ENCODE measurements at places on chromosomes 5 and 9. TPM values are rescaled to one million over a fixed set of nuclear protein-coding genes. Genes with fewer than 3 reads are reported as not detected.

- H3K4me1 ChIP-seq: no peaks in the 10 kb centered on the region
- no peak overlapping the region for H3K4me3 ChIP-seq
- no peaks in the 10 kb centered on the region for H3K27me3 ChIP-seq
- no peak for DNase-seq
These were observed 8.8 kb upstream of the TBC1D9B start for GRCh38 chr5:179916523-179916922.

- peak overlapping the region; percentile 18 for H3K27ac ChIP-seq
- DNase-seq: no peak
- H3K4me1 ChIP-seq: no peaks in the 10 kb centered on the region
These were observed 94.1 kb downstream of the SUSD1 start for GRCh38 chr9:112080831-112081542.

Gene SLC28A3
- 0.33 TPM for total RNA-seq

Gene BAAT
- not detected for total RNA-seq

Gene TICAM2
- total RNA-seq: 1.1 TPM

Gene HSPB3
- total RNA-seq: 338 TPM

Gene BTNL8
- 0.59 TPM for total RNA-seq

Gene TLE1
- 42.8 TPM for total RNA-seq

DNA sequence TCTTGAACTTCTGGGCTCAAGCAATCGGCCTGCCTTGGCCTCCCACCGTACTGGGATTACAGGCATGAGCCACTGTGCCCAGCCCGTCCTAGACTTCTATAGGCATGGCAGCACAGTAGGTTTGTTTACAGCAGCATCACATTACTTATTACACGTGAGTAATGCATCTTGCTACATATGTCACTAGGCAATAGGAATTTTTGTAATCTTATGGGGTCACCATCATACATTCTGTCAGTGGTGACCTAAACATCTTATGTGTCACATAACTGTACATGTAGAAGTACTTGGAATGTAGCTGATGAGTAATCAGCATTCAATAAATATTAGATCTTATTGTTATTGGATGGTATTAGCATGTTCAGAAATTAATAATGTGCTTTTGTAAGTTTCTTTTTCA, 22.9 kb upstream of the ABCA1 start:
- no peaks in the 10 kb centered on the region for H3K36me3 ChIP-seq
- no peaks in the 10 kb centered on the region for H3K4me1 ChIP-seq
- DNase-seq: no peak

Gene C9
- not detected for total RNA-seq

DNA sequence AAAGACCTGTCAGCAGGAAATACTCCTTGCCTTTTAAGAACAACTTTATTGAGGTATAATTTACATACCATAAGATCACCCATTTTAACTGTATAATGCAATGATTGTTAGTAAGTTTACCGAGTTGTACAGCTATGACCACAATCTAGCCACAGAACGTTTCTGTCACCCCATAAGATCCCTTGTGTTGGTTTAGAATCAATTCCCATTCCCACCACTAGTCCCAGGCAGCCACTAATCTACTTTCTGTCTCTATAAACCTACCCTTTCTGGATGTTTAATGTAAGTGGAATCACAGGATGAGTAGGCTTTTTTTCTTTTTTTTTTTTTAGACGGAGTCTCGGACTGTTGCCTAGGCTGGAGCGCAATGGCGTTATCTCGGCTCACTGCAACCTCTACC, 4.4 kb downstream of the GPR107 start:
- H3K27ac ChIP-seq: no peak overlapping the region
- no peak overlapping the region for H3K4me3 ChIP-seq
- no peaks in the 10 kb centered on the region for H3K27me3 ChIP-seq

Gene SLC34A3
- not detected for total RNA-seq

DNA sequence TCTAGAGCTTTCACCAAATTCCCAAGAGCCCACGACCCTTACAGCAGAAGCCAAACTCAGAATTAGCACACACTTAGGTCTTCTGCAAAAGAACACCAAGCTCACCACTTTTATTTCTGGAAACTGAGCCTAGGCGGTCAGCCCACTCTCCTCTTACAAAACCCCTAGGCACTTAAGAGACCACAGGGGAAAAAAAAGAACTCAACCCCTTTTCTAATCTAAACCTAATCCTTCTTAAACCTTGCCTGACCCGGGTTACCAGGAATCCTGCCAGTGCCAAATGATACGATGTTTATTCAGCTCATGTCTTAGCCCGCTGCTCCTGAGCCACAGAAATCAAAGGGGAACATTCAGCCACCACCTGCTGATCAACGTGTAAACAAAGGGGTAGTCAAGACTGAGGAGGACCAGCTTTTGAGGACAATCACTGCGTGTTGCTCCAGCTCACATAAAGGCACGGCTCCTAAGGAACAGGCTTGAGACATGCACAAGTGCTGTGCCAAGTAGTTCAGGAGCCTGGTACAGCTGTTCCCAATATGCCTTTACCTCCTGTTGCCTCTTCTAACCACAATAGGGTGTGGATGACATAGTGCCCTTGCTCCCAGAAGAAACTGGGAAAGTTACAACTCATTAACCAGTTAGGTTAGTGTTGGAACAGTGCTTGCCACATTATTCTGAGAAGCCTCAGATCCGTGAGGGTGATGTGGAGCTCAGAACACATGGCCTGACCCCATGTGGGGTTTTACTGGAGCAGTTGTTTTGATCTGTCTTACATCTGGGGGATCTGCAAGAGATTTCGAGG, 49.3 kb downstream of the ZFAND5 start:
- no peak overlapping the region for H3K4me3 ChIP-seq
- peak overlapping the region; percentile 44 for H3K27ac ChIP-seq
- no peaks in the 10 kb centered on the region for H3K4me1 ChIP-seq

Gene CDKN2A
- 1.3 TPM for total RNA-seq

GRCh38 chr5:112419986-112420864, 1.1 kb upstream of the EPB41L4A start:
- H3K27me3 ChIP-seq: no peaks in the 10 kb centered on the region
- H3K36me3 ChIP-seq: no peaks in the 10 kb centered on the region
- peaks cover 13% of the 10 kb centered on the region for H3K4me1 ChIP-seq
- H3K27ac ChIP-seq: peak overlapping the region; percentile 91
- H3K4me3 ChIP-seq: peak overlapping the region; percentile 84

DNA sequence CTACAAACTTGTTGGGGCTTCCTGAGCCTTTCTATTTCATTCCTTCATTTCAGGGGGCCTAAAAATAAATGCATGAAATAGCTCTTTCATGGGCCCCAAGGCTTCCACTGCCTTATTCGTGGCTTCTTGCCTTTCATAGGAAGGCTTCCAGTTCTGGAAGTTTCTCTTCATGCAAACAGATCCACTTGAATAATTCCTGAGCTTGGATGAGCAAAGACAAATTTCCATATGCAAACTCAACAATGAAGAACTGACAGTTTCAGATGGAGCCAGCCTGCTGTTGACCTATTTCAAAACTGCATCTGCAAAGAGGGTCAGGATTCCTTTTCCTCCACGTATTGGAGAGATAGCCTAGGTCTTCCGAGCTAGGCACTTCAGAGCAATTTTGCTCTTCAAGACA, 142.1 kb downstream of the MLLT3 start:
- no peak for DNase-seq
- H3K4me1 ChIP-seq: no peaks in the 10 kb centered on the region
- H3K27ac ChIP-seq: no peak overlapping the region
- no peaks in the 10 kb centered on the region for H3K27me3 ChIP-seq

GRCh38 chr5:137398154-137398553, 101.0 kb downstream of the SPOCK1 start:
- no peaks in the 10 kb centered on the region for H3K36me3 ChIP-seq
- H3K27me3 ChIP-seq: no peaks in the 10 kb centered on the region

Gene PCDHB9
- 2.5 TPM for total RNA-seq

- no peak for DNase-seq
- H3K27me3 ChIP-seq: no peaks in the 10 kb centered on the region
- no peak overlapping the region for H3K4me3 ChIP-seq
These were observed 24.2 kb downstream of the TNIP1 start for GRCh38 chr5:151056379-151057325.

DNA sequence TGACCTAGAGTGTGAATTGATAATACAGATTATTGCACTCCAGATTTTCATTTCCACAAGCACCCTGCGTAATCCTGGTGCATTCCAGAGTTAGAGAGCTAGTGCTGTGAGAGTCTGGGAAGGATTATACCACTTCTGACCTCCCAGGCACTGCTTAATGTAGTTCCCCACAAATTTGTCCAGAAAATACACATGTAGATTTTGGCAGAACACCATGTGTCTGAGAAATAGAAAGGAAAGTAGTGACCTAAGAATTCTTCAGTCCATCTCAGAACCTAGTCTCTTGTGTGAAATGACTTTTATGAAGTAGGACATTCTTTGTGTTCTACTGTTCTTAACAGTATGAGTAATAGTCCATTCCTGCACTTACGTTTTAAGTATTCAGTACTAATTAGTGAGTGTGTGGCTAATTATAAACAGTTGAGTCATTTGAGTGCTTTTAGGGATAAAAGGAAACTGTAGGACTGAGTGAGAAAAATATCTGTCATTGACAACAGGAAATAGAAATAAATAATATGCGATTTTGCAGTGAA, 27.8 kb upstream of the PTPDC1 start:
- no peak overlapping the region for H3K4me3 ChIP-seq
- H3K27me3 ChIP-seq: no peaks in the 10 kb centered on the region
- DNase-seq: no peak
- no peak overlapping the region for H3K27ac ChIP-seq
- no peaks in the 10 kb centered on the region for H3K36me3 ChIP-seq
- H3K4me1 ChIP-seq: no peaks in the 10 kb centered on the region

Gene RCL1
- 8.6 TPM for total RNA-seq

- DNase-seq: no peak
- no peaks in the 10 kb centered on the region for H3K36me3 ChIP-seq
- H3K27me3 ChIP-seq: no peaks in the 10 kb centered on the region
These were observed 9.7 kb upstream of the RIOK2 start for GRCh38 chr5:97192580-97193354.

DNA sequence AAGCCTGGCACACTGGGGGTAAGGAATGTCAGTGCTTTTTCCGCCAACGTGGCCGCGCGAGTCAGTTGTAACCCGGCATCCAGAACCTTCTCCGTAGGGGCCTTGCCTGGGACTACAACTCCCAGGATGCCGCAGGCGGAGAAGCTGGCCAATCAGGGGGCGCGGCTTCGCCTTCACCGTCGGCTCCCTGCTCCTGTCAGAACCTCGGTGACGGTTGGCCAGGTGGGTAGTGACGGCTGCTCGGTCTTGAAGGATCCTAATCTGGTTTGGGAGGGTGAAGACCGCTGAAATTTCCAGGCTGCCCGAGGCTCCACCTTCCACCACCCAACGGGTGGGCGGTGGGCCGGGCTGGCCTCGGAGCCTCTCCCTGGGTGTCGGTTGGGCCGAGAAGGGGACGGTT, at the start of gene C5orf58:
C5orf58 (plus strand) TSS at position 200 of the 400 bp plus-strand sequence. CDS start 1,992 bp downstream, outside the sequence.
- H3K36me3 ChIP-seq: no peaks in the 10 kb centered on the region
- no peaks in the 10 kb centered on the region for H3K27me3 ChIP-seq
- no peak within 1 kb of the TSS for H3K27ac ChIP-seq
- H3K4me3 ChIP-seq: no peak within 1 kb of the TSS

- DNase-seq: no peak
- no peaks in the 10 kb centered on the region for H3K27me3 ChIP-seq
- H3K4me1 ChIP-seq: peaks cover 10% of the 10 kb centered on the region
- no peaks in the 10 kb centered on the region for H3K36me3 ChIP-seq
These were observed 7.5 kb upstream of the RAPGEF1 start for GRCh38 chr9:131747352-131747751.

DNA sequence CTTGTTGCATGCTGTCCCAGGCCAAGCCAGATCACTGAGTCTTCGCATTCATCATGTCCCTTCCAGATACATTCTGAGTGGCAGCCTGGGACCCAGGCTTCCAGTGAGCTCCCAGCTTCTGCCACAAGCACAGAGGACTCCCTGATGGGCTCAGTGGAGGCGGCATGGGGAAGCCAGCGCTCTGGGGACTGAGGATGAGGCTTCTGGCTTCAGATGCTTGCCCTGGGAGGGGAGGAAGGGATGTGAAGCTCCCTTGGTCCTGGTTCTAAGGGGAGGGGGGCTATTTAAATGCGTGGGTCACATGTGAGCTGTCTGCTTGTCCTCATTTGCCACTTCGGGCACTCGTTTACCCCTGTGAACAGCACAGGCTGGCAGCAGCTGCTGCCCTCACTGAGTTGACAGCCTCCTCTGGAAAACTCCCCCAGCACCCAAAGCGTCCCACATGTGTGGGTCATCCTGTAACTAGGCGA, 174.0 kb downstream of the NR3C1 start:
- no peak overlapping the region for H3K27ac ChIP-seq
- DNase-seq: no peak
- H3K4me1 ChIP-seq: peaks cover 20% of the 10 kb centered on the region
- H3K36me3 ChIP-seq: no peaks in the 10 kb centered on the region
- no peak overlapping the region for H3K4me3 ChIP-seq

DNA sequence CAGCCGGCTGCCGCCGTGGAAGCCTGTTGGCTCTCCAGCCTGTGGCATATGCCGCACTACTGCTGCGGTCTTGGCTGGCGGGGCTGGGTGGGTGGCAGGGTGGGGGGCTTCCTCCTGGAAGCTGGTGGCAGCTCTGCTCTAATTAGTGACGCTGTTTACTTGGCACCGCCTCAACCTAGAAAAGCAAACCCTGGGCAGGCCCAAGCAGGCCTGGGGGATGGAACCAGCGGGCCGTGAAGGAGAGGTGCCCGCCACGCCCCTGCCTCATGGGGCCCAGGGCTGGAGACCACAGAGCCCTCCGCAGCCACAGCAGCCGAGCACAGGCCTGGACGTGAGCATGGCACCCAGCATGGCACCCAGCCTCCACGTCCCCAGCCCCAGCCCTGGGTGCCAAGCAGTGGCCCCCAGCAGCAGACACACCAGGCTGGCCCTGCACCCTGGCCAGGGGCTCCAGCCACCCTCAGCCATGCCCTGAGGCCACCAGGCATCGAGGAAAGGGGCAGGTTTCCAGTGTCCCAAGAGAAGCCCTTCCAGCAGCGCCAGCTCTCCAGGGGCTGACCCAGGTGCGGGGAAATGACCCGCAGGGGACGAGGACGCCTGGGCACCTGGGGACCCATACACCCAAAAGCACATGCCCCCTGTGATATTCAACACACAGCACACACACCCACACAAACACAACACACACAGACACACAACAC, 5.4 kb upstream of the CCDC187 start:
- no peaks in the 10 kb centered on the region for H3K36me3 ChIP-seq
- H3K4me1 ChIP-seq: no peaks in the 10 kb centered on the region
- no peak overlapping the region for H3K27ac ChIP-seq
- DNase-seq: no peak

GRCh38 chr5:42828671-42829070, 17.0 kb upstream of the SELENOP start:
- DNase-seq: no peak
- peaks cover 7% of the 10 kb centered on the region for H3K4me1 ChIP-seq
- H3K27me3 ChIP-seq: no peaks in the 10 kb centered on the region
- H3K36me3 ChIP-seq: no peaks in the 10 kb centered on the region

Gene PCDHB3
- 0.83 TPM for total RNA-seq

Data from right atrium auricular region (tissue), 2 donors.